ENCODE measurements at places on chromosomes 2 and 18.

DNA sequence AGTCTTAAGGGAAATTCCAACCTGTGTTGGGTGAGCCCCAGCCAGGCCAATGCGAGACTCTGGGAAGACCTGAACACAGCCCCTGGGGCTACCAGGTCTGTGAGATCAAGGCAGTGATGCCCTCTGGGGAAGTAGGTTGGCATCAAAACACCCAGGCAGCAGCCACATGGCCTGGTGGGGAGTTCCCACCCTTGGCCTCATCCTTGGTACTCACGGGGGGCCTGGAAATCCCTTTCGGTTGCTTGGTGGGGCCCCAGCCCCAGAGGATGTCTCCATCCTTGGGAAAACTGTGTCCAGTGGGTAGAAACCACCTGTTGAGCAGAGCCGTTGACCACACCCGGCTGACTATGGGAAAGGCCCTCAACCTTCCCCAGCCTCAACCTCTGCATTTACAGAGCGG, 56.0 kb upstream of the PXDN start:
- DNase-seq, result no peak

DNA sequence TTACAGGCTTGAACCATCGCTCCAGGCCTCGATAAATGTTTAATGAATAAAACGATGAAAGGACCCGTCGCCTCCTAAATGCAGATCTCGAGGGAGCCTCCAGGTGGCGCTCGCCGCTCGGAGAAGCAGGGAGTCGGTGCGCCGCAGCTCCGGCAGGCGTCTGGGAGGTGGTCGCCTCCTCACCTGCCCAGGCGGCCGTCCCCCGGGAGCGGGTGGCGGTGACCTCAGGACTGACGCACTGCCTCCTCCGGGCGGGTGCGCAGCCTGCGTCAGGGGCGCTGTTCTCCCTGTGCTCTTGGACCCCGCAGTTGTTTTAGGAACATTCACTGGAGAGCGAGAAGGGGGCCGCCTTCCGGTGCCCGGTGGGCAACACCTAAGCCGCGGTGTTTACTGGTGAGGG, 38.6 kb upstream of the POLE4 start:
- DNase-seq, result peak; percentile 74

- no peak for DNase-seq
These were observed 406.2 kb upstream of the CWC22 start for GRCh38 chr2:180413336-180413735.

DNA sequence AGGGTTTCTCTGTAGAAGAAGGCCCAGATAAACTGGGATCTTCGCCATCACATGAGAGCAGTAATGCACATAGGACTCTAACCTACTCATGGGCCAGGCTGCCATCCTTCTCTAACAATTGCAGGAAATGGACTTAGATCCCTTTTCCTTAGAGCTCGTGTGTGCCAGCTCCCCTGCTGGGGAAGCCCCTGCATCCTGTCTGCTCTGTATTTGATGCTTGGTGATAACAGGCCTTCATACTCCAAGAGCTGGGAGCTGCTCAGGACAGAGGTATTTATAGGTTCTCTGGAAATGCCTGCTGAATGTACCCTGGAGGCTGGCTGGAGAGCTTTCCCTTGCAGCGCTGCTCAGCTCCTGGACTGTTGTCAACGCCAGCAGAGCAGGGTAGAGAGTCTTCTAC, 249.6 kb downstream of the MTX2 start:
- DNase-seq, result no peak

DNA sequence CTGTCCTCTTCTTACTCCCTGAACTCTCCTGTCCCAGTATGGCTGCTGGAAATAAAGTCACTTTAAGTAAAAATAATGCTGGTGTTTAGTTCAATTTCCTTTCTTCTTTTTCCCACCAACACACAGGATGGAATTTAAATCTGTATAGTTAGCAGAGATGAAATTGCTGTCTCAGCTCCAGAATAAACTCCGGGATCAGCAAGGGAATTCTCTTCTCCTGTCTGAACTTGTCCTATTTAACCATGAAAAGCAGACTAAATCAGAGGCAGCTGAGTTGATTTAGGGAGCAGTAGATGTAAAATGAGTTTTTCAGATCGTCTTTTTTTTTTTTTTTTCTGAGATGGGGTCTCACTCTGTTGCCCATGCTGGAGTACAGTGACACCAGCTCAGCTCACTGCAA, 25.9 kb downstream of the TTLL4 start:
- no peak for DNase-seq

DNA sequence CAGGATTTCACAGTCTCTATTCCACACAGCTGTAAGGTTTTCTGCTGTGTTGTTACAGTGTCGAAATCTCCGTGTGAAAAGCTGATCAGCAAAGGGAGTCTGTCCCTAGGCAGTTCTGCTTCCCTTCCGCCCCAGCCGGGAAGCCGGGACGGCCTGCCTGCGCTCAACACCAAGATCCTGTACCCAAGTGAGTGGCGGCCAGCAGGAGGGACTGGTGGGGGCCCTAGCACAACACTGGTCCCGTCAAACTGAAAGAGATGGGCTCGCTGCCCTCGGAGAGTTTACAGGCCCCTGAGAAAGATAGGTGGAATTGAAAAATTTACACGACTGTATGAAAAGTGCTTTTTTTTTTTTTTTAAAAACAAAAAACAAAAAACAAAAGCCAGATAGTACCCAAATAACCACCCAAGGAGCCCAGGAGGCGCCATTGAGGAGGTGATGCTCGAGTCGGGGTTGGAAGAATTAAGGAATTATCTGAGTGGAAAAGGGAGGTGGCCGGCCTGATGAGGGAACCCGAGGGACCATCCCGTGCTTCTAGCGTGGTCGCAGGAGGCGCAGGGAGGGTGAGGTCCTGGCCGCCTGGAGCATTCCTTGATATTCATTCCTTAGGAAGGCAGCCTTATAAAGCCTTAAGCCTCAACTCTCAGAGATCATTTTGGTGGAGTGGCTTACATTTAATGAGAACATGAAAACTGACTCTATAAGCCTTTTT, 96.7 kb downstream of the DGKD start:
- no peak for DNase-seq

DNA sequence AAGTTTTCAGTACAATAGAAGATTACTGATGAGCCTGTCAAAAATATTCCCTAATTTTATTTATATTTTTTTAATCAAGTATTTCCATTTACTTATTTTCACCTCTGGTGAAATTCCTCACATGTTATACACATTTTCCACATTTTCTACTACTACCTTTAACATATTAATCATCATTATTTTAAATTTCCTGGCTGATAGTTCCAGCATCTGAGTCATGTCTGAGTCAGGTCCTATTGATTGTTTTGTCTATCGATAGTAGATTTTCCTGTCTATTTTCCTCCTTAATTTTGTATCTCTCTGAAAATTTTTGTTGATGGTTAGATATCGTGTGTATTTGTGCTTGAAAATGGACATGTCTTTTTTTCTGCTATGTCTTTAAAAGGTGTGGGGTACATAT, 211.8 kb upstream of the DSEL start:
- DNase-seq, result no peak

DNA sequence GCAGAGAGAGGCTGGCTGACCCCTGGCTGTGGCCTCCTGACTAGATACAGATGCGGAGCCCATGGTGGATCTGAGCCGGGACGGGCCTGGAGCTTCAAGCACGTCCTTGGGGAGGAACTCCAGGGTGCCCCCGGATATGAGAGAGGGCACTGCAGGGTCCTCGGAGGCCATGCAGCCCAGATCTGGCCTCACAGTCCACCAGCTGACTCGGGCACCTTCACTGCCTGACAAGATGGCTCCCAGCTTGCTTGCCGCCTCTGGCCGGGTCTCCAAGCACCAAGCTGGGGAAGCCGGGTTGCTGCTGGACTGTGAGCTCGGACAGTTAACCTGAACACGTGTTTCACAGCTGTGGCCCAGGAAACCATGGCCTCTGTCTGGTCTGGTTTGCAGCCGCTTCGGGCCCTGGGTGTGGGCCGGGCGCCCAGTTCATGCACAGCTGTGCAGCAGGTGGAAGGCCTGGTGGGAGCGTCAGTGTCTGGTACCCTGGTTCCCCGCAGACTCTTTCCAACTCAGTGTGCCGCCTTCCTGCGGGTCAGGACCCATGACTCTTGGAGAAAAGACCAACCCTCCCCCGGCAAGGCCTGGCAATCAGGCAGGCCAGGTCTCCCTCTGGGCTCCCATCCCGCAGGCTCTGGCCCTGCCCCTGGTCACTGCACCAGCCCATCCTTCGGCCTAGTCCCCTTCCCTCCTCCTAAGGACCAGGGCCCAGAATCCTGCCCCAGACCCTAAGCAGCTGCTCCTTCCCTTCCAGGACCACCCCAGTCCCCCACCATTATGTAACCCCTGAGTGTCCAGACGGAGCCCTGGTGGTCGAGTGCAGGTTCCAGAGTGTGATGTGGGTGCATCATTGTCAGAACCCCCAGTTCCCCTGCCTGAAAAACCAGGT, 74.6 kb upstream of the OTOS start:
- DNase-seq, result no peak

- no peak for DNase-seq
These were observed 383.6 kb upstream of the GYPC start for GRCh38 chr2:126272401-126272800.

DNA sequence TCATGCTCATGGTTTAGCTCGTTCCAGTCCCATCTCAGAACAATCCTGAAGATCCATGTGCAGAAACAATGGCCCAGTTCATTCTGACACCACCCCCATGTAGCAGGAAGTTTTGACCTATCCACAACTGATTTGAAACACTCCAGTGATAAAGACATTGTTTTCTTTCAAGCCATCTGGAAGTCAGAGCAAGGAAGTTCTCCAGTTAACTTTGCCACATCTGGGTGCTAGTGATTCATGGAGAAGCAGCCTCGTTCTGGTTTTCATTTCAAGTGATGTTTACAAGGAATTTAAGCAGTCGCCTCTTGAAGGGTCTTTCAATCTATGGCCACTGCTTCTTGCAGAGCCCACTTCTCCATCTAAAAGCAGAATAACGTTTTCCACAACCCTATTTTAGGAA, 36.6 kb upstream of the TWIST2 start:
- DNase-seq, result no peak

- no peak for DNase-seq
These were observed 76.1 kb downstream of the EPB41L3 start for GRCh38 chr18:5467671-5468070.

DNA sequence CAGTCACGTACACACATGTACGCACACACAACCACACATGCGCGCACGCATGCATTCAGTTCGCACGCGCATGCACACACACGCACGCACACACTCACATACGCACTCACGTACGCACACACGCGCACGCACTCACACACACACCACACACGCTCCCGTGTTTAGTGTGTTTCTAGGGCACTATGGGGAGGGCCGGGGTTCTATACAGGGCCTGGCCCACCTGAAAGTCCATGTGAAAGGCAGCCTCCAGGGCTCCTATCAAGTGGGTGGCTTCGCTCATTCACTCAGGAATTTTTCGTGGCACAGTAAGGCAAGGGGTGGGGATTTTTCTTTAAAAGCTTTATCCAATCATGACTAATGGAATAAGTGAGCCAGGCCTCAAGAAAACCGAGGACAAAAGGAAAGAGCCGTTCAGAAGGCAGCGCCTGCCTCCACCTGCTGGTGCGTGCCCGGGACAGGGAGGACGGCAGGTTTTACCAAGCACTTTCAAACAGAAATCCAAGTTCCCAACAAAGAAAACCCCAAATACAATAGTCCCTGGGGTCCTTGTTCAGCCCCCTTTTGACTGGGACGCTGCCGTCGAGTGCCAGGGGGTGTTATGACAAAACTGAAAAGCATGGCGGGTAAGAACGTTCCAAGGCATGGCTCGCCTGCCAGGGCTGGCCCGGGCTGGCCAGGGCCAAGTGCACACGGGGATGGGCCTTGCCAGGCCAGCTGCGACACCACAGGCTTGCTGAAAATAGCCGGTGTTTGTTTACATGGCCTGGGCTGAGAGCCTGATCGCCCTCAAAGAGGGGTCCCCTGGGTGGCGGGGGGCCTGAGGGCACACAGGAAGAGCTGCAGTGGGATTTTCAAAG, 110.0 kb downstream of the HDAC4 start:
- no peak for DNase-seq

- DNase-seq, result no peak
These were observed 391.9 kb upstream of the RAB6C start for GRCh38 chr2:129587426-129588064.

DNA sequence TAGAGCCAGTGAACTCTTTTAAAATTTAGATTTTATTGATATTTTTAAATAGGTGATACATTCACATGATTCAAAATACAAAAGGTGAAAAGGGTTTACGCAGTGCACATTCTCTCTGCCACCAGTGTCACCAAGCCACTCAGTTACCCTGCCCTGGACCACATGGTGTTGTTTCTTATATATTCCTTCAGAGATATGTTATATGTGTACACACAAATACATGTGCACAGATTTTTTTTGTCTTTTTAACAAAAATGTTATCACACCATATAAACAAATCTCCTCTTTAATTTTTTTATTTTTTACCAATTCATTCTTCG, 26.2 kb downstream of the SERPINB4 start:
- DNase-seq, result no peak

GRCh38 chr2:214543386-214543955, 132.6 kb downstream of the VWC2L start:
- no peak for DNase-seq

DNA sequence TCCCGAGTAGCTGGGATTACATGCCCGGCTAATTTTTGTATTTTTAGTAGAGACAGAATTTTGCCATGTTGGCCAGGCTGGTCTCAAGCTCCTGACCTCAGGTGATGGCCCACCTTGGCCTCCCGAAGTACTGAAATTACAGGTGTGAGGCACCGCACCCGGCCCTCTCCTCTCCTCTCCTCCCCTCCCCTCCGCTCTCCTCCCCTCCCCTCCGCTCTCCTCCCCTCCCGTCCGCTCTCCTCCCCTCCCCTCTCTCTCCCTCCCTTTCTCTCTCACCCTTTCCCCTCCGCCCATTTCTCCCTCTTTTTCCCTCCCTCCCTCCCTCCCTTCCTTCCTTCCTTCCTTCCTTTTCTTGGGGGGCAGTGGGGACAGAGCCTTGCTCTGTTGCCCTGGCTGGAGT, 28.4 kb downstream of the CD8B start:
- no peak for DNase-seq

DNA sequence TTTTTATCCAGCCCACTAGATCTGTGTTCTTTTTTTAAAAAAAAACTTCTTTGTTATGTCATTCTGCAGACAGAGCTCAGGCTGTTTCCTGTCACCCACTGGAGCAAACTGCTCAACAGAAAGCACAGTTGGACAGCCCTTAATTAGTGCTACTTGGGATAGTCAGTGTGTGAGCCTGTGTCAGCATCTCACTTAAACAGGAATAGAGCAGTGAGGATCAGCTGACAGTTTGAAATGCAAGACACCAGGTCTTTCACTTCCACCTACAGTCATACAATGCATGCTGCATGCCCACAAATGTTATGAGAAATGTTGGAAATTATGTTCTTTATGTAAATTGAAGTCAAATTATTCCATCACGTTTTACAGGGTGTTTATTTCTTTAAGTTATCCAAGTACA, 174.9 kb downstream of the NR4A2 start:
- no peak for DNase-seq

DNA sequence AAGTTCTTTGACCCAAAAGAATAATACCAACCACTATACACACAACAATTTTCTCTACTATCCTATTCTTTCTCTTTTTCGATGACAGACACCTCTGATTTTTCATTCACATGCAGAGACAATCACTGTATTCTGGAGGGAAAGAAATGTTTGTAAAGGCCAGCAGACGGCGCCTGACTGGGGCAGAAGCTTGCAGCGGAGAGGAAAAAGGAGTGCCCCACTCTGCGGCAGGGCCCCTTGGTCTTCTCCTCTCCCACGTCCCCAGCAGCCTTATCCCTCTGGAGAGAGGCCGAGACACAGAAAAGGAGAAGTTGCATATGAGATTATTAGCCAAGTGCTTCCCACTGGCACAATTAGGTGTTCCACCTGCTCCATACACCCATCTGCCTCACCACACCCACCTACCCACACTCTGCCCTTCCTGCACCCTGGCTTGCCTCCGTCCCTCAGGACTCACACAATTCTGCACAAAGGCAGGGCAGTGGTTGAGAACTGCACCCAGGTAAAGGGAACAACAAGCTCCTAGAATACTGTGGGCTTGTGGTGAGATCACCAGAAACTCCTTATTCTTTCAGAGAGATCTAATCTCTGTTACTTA, 687.3 kb downstream of the NRXN1 start:
- no peak for DNase-seq
